Dorsolateral prefrontal cortex (tissue), 122 donors: ENCODE measurements at places on chromosomes 4 and X. TPM values are rescaled to one million over a fixed set of nuclear protein-coding genes. Genes with fewer than 3 reads are reported as not detected.

- no peak for DNase-seq
Measured at GRCh38 chr4:87117732-87118075, 102.7 kb downstream of the KLHL8 start.

GRCh38 chr4:8589336-8589735 is 3.2 kb upstream of the CPZ start:
- no peak for DNase-seq

GRCh38 chr4:61443813-61444510 is 243.8 kb downstream of the ADGRL3 start:
- DNase-seq, result no peak

GRCh38 chr4:155690044-155690837 is 23.6 kb downstream of the GUCY1A1 start:
- DNase-seq, result no peak

DNA sequence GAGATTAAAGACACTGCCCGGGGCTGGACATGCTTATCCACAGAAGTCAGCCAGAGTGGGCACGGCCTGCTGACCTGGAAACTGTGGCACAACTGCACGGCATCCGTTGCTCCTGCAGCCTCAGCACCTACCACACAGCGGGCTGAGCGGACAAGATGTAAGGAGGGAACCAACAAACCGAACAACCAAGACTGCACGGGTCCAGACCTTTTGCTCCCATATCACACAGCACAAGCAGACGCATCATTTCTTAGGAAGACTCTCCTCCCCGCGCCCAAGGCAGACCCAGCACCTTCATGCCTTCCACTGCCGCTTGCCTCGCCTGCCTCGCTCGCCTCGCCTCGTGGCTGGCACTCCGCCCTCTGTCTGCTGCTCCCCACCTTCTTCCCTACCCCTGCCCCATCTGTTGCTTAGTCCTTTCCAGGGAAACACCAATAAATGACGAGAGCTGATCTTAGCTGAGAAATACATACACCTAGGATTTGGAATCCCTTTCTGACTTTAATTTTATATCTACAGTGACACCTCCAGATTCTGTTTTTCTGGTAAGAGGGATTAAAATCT is 79.0 kb downstream of the AFAP1 start:
- DNase-seq, result no peak

DNA sequence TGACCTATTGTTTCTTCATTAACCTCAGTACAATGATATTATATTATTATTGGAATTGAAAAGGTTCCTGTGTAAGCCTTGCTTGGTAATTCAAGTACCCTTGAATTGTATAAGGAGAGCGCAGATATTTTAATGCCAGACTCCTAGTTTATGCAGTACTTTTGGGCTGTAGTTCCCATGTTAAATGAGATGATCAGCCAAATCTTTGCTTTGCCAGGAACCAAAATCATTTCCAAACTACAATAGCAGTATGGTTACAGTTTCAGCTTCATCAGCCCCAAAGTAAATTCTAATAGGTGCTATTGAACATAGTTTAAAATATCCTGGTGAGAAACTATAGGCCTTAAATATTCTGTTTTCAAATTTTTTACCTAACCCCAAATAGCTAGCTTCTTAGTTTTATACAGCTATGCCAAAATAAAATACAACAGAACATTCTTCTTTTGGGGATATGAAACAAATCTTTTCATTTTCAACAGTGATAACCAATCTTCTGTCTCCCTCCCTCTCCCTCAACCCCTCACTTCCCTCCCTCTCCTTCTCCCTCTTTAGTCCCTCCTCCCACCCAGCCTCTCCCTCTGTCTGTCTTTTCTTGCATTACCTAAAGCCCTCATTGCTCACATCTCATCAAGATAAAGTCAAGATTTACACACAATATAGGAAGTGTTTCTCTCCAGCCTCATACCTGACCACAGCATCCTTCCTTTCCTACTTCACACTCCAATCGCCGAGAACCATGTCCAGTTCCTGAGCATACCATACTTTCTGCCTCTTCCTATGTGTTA is 190.1 kb downstream of the SHROOM3 start:
- DNase-seq, result no peak

- no peak for DNase-seq
Measured at GRCh38 chr4:178081896-178082295, 639.7 kb upstream of the AGA start.

DNA sequence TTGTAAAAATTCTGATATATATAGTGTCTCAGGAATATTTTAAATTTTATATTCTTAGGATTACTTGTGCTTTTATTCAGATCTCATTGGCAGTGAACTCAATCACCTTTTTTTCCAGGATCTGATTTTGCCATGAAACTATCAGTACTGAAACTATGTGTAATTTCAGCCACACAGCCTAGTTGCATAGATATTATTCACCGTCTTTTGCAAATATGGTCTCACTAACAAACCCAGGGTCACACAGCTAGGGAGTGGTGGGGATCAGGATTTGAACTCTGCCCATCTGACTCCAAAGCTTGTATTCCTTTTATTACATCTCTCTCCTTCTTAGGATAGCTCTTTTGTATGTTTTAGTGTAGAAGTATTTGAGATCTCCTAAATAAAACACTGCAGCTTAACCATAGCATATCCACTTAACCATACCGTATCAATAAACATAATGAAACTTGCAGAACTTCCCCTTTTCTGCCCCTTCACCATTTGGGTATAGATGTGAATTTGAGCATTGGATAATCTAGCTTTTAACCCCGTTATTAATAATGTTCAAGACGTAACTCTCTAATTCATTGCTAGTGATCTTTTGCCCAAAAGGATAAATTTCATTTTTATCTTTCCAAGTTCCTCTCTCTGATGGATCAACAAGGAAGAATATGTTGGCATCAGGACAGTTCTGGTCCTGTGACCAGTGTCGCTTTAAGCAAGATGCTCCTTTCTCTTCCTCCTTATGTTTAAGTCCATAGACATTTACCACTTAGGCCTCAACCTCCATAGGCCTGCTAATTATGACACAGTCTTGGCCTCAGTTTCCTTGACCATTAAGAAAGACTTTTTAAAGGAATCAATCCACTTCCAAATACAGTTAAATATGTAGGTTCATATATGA is 74.6 kb downstream of the RAPGEF2 start:
- no peak for DNase-seq

DNA sequence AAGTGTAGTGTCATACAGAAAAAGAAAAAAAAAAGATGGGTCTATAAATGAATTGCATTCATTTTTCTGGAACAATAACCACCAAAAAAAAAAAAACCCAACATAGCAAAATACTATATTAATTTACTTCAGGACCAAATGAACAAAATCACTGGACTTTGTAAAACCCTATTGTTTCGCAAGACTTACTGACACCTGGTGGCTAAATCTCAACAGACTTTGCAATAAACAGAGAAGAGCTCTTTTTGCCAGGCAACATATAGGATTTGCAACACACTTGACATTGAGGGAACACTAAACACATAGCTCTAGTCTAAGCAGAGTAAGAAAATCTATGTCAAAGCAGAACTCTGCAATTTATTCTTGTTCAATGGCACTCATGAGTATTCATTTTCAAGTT is 990.2 kb downstream of the STPG2 start:
- DNase-seq, result no peak

DNA sequence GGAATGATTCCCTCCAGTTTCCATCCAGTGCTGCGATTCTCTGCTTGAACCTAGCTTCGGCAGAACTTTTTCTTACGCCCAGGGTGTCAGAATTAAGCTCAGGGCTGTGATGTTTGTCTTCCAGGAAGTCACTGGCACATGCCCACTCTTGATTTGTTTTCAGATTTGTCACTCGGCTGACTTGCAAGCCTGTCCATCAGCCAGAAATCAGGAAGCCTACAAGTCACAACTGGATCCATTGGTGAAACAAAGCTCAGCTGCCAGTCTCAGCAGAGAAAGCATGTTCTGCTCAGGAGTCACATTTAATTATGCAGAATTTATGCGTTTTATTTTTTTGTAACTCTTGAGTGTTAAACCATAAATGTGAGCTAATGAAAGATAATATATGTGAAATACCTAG is 38.2 kb upstream of the PNPLA4 start:
- no peak for DNase-seq

DNA sequence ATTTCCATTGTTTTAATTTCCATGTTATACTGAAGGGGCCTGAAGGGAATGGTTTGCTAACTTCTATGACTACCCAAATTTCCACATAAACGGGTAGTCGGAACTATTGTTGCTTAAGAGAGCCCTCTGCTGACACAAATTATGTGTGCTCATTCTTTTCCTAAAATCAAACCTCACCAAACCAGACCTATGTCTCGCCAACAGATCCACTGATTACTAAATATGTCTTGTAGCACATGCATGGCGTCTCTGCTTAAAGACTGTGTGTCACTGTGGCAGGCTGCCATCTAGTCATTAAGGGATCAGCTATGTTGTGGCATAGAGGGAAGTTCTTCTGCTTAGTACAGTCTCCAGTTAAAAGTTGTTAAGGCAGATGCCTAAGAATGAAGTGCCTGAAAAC is 25.1 kb downstream of the PIR start:
- no peak for DNase-seq

Gene SPANXN3
- not detected for total RNA-seq

Gene CCDC158
- total RNA-seq, result 1.9 TPM

Gene FREM3
- 3.7 TPM for total RNA-seq
